ENCODE measurements at places on chromosomes 6 and 20.

GRCh38 chr6:90080876-90081481, 186.7 kb downstream of the GJA10 start:
- peak; percentile 62 for DNase-seq

DNA sequence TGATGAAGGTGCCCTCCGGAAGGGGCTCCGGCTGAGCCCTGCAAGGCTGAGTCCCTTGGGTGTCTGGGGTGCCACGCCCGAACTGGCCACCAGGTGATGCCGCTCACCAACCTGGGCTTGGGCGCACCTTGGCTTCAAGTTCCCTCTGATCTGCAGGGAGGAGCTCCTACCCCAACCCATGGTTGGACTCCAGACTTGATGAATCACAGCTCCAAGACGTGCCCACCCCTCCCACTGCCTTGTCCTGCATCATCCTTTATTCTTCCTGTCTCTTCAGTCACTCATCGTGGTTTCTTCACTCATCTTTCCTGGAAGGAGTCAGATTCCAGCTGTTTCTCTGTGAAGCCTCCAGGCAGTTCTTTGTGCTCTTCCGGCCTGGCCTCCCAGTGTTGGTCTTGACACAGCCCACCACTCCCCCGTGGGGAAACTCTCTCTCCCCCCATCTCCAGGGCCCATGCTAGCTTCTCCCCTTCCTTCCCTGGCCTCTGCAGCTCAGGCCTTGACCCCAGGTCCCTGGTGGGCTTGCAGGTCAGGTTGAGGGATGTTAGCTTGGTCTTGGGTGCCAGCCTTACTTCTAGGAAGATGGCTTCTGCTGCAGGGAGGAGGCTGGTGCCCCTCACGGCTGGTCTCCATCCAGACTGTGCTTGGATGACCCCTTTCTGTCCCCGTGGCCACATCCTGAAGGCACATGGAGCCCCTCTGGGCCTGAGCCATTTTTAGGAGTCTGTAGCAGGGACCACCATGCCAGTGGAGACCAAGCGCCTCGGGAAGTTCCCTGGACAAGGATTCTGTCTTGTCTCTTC, 2.6 kb upstream of the ZBP1 start:
- no peak for DNase-seq

DNA sequence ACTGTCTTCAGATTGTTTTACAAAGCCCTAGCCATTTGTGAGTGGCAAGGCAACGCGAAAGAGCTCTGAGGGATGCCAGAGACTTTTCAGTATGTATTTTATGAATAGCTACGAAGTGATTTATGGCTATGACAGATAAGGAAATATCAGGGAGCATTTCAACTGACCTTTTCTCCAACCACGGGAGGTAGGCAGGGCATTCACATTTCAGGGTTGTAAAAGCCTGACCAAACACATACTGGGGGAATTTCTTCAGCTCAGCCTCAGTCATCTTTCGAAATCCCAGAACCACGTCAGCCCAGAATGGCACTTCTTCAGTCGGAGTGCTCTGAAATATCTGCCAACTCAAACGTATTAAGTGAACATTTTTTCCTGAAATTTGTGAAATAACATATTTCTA, 10.8 kb downstream of the DDO start:
- DNase-seq, result no peak

GRCh38 chr20:63241272-63241671, 5.6 kb downstream of the BIRC7 start:
- no peak for DNase-seq

- DNase-seq, result no peak
Measured at GRCh38 chr6:6560909-6561308, 27.6 kb upstream of the LY86 start.

DNA sequence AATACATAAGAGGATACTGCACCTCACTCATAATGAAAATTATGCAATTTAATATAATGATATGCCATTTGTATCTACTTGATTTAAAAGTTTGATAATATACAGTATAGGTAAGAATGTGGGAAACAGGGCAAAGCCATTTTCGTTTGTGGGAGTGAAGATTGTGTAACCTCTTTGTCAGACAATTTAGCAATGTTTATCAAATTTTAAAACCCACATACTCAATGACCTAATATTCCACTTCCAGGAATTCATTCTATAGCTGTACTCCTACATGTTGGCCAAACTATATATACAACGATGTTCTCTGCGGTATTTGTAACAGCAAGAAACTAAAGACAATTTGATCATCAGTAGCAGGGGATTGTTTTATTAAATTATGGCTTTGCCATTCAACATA, 17.8 kb upstream of the FKBP5 start:
- DNase-seq, result no peak

DNA sequence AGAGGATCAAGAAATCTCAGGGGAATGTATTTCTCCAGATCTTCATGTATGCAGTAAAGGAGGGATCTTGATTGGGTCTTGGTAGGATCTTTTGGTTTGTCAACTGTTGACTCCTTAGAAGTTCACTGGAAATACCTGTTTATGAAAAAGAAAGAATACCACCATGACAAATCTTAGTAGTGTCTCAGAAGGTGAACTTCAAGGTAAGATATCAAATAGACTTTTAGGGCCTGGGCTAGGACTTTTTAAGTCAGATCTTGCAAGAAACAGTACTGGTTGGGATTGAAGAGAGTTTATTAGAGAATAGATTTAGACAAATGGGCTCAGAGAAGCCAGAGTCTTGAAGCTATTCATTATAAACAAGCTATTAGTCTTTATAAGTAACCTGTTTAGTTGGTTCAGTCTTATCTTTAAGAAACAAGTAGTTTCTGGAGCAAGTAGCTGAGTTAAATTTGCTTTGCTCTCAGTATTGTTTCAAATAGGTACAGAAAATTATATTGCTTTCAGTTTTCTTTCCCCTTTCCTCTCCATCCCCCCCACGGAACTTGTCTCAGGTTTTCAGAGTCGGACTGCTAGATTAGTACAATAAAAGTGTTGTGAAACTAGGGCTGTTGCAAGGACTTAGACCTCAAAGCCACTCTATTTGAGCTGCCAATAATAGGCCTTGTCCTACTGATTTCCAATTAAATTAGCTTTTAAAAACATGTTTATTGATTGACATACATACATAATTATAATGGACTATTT, 529.1 kb upstream of the CITED2 start:
- DNase-seq, result no peak

- no peak for DNase-seq
Measured at GRCh38 chr6:46022106-46022948, 6.7 kb upstream of the CLIC5 start.

DNA sequence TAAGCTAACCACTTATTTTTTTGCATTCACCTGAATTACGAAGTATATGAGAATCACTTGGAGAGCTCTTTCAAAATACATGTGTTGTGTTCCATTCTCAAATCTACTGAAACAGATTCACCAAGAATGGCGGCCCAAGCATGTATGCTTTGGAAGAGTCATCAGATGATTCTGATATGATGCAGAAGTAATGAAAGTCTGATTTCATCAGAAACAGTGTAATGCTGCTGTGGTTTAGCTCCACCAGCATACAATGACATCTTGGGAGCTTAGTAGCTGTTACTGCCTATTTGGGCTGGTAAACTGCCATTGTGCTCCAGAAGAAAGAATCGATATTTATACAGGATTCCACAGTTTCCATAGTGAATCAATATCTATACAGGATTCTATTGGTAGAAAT, 52.9 kb downstream of the UBR2 start:
- DNase-seq, result no peak

DNA sequence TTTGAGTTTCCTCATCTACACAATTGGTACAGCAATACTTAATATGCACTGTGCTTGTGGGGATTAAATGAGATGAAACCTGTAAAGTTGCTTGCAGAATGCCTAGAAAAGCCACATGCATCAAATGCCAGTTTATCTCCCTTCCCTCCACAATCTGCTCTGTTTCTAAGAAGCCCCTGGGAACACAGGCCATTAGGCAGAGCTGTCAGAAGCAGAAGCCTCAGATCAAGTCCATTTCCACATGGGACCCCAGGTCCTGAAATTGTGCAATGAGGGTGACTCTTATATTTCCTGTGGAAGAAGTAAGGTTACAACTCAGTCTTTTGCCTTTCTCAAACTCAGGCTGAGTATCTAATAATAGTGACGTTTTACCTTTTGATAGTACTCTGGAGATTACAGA, 737.4 kb downstream of the KIF16B start:
- DNase-seq, result no peak

DNA sequence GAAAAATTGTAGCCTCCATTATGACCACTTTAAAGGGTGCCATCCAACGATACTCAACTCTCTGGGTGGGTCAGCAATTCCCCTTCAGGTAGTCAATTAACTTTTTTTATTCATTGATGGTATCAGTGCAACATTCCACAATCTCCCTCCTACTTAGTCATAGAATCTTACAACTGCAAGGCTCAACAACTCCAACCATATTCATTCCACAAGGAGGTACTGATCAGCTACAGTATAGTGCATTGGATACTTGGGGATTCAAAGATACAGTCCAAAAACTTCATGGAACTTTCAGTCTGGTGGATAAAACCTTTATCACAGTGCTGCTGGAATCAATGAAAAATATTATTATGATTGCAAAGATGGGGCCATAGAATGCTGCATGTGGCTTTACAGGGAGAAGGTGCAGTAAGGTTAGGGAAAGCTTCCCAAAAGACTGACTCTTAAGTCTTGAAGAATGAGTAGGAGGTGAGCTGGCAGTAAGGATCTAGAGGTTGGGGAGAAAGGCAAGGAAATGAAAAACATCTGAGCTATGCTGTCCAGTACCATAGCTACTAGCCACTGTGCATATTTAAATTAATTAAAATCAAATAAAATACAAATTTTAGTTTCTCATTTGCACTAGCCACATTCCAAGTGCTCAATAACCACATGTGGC, 314.7 kb upstream of the PRDM1 start:
- no peak for DNase-seq

GRCh38 chr6:170250981-170251775, 39.7 kb downstream of the DLL1 start:
- DNase-seq, result no peak

DNA sequence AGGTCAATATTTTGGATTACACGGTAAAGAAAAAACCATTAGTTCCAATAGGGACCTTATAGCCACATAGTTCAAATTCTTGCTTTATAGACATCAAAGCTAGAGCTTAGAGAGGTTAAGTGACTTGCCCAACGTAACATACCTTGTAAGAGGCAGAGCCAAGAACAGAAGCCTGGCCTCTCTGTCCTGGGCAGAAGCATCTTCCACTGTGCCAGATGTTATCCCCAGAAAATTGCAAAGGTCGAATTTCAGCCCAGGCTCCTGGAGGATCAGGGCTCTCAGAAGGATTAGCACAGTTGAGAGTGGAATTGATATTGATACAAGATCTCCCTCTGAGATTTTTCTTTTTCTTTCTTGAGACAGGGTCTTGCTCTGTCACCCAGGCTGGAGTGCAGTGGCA, 6.1 kb downstream of the SMIM28 start:
- DNase-seq, result no peak

- no peak for DNase-seq
Measured at GRCh38 chr20:57513199-57513598, 11.7 kb downstream of the CTCFL start.

DNA sequence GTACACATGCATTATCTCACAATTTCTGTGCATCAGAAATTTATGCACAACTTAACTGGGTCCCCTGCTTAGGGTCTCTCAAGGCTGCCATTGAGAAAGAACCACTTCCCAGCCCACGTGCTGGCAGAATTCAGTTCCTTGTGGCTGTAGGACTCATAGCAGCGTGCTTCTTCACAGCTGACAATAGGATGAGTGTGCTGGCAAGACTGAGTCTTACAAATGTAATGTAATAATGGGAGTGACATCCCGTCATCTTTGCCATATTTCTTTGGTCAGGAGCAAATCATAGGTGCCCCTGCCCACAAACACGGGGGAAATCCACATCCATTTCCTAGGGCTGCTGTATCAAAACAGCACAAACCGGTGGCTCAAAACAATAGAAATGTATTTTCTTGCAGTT, 77.4 kb downstream of the FIG4 start:
- DNase-seq, result no peak

GRCh38 chr6:109316909-109317308, 65.4 kb downstream of the CD164 start:
- no peak for DNase-seq

DNA sequence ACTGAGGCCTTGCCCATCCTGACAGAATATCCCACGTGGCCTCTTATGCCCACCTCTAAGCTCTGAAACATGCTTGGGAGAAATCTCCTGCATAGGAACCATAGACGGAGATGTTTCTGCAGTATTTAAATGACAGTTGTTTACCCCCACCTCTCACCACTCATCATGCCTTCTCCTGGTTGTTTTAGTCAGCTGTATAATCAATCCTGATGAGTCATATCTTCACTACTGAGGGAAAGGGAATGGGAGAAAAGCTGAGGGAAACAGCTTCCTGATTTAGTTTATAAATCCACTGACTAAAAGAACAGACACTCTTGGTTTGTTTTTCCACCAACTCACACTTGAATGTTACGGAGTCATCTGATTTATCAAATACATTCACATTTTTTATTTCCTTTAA, 113.2 kb upstream of the TENT5A start:
- no peak for DNase-seq

- DNase-seq, result no peak
Measured at GRCh38 chr6:31558631-31559500, 11.5 kb downstream of the NFKBIL1 start.

GRCh38 chr6:143283887-143284645, 166.4 kb downstream of the ADAT2 start:
- DNase-seq, result no peak
